ENCODE measurements at places on chromosomes 6 and 20. TPM values are rescaled to one million over a fixed set of nuclear protein-coding genes. Genes with fewer than 3 reads are reported as not detected.

- DNase-seq = no peak
These were observed 206.4 kb upstream of the CITED2 start for GRCh38 chr6:139580592-139581484.

DNA sequence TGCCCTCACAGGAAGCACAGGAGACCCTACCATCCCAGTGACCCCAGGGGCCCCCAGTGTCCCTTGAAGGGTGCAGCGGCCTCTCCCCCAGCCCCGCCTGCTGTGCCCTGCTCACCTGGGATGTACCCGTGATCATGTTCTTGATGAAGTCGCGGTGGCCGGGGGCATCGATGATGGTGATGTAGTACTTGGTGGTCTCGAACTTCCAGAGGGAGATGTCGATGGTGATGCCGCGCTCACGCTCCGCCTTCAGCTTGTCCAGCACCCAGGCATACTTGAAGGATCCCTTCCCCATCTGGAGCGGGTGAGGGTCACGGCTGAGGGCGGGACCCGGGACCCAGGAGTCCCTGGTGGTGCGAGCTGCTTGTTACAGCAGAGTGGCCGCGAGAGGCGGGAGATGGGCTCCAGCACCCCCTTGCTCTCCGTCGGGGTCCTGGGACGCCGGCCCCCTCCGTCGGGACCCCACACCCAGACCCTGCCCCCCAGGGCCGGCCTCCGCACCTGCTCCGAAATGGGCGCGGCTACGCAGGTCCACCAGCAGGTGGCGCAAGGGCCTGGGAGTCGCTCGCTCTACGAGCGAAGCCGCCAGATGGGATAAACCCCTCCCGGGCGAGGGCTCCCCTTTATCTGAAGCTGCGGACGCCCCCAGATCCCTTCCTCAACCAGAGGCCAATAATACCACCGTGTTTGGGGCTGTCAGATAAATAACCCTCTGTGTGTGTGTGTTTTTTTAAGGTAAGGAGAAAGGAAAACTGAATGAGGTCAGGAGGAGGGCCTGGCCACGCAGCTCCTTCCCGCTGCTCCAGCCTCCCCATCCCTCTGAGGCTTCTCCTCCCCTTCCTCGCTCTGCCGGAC, 2.9 kb downstream of the EEF1A2 start:
- peak; percentile 43 for DNase-seq

GRCh38 chr6:14286144-14286543, 168.6 kb downstream of the CD83 start:
- DNase-seq = peak; percentile 90

GRCh38 chr20:34268851-34269636, 27.8 kb downstream of the ASIP start:
- DNase-seq = peak; percentile 49

DNA sequence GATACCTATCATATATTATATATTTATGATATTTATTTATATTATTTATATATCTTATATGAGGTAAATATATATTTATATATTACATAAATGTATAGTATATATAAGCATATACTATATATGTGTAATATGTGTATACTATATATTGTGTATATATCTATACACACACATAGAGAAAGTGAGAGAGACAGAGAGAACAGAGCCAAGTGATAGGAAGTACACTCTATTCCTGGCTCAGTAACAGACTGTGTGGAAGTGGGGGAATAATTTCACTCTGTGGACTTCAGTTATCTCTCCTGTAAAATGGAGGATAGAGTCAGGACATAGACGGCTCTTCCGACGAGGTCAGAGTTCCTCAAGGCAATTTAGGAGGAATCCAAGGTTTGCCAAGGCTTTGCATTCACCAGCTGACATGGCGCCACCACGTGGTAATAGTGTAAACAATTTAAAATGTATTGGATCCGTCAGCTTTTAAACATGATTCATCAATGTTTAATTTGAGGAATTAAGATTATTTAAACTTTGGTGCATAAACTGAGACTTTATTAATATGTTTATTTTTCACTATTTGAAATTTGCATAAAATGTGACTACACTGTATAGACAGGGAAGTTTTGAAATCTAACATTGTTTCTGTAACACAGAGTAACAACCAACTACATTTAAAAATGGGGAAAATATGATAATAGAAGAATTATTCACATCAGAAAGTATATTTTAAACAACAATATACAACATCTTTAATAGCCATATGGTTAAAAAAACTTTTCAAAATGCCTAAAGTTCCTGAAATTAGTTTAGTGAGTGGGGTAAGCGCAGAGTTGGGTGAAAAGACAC, 75.4 kb upstream of the TMEM244 start:
- peak; percentile 54 for DNase-seq

The SLC17A1 gene
- total RNA-seq = not detected

The CCR6 gene
- total RNA-seq = not detected

Data from fibroblast of lung (primary cell).